ENCODE measurements at places on chromosomes 12 and 14.

DNA sequence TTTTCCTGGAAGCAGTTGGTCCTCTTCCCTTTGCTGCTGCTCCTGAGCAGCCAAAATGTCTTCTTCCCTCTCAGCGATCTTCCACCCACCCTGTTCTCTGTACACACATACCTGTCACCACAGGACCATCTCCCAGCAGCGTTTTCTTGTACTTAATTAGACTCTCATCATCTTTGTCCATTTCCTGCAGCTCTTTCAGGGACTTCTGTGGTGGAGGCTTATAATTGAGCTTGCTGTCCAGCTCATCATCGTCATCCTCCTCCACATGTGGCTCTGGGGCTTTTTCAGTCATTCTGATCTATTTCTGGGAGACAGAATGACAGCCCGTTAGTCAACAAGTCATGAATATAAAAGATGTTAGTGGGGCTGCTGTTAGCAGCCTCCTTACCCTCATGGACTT, 11.0 kb downstream of the ARHGDIB start:
- no peak for DNase-seq

DNA sequence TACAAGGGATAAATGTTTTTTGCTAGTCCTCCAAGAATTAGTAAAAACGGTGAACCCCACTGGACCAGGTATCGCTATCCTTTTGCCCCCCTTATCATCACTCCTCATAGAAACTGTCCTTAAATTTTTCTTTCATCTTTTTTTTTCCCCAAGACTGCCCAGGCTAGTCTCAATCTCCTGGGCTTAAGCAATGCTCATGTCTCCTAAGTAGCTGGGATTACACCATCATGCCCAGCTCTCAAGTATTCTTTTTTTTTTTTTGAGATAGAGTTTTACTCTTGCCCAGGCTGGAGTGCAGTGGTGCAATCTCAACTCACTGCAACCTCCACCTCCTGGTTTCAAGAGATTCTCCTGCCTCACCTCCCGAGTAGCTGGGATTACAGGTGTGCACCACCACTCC, 9.7 kb downstream of the IRF2BPL start:
- DNase-seq, result no peak

DNA sequence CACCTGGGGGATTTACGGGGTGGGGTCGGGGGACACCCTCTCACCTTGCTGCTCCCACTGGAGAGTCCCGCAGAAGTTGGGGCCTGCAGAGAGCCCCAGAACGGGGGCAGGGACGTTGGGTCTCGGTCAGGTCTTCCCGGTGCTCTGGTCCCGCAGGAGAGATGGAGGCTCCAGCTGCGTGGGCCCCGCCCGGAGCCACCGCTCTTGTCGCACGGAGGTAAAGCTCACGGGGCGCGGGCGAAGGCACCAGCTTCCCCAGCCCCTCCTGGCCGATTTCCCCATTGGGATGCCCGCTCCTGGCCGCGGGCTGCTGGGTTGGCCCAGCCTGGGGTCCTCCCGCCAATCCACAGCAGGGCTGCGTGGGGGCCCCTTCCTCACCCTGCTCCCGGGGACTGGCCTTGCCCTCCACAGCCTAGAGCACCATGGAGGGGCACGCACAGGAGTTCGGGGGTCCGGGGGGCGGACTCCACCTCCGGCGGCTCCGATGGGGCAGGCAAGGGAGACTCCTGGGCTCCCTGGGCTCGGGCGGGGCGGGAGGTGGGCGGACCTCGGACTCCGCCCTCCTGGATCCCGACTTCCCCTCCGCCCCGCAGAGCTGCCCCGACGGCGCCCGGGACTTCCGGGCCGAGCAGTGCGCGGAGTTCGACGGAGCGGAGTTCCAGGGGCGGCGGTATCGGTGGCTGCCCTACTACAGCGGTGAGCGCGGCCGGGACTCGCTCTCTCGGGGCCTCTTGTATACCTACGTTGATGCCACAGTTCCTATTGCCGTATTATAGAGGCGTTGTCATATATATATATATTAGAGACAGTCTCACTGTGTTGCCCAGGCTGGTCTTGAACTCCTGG, 8.4 kb downstream of the PAPLN start:
- peak; percentile 57 for DNase-seq

DNA sequence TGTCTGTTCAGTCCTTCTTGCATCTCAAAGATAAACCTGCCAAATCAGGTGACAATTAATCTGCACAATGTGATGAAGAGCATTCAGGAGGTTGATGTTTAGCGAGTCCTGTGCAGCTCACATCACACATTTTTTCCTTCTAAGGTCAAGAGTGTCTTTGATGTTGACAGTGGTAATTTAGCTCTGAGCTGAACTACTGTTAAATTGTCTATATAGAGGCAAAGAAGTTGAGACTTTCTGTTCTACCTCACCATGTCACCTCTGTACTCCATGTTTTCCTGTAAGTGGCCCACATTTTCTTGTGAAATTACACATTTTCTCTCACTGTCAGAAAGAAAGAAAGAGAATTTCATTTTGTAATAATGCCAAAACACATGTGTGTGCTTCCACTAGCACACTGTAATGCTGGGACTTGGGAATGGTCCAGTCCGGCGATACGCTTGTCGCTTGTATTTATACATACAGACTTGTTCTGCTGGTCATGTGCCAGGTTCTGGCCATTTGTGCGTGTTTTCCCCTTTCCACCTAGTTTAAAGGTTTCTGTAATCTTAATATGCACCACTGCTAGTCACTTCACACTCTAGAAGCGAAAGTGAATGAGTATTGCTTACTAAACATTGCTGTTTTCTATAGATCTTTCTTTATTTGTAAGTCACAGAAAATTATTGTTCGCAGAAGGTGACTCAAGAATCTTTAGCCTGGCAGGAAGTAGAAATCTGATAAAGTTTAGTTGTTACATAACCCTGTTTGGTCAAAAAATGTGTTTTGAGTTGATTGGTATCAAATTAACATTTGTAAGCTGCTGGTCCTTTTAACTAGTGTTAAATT, 328.9 kb downstream of the TMTC2 start:
- no peak for DNase-seq

- DNase-seq, result no peak
Observed at GRCh38 chr14:22472466-22472865, 116.6 kb downstream of the DAD1 start.

- peak; percentile 93 for DNase-seq
Observed at GRCh38 chr12:16939871-16940306, 333.9 kb upstream of the LMO3 start.

DNA sequence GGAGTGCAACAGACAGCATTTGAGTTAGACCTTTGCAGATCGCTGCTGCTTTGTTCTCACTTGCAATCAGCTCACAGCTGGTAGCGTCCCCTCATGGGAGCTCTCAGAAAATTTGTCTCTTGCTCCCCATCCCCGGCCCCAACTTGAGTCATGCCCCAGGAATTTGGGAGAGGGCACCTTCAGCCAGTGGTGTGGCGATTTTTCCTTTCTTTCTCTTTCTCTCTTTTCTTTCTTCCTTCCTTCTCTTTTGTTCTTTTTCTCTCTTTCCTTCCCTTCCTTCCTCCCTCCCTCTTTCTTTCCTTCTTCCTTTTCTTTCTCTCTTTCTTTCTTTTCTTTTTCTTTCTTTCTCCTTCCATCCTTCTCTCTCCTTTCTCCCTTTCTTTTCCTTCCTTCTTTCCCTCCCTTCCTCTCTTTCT, 34.2 kb upstream of the MAP1LC3B2 start:
- no peak for DNase-seq
